Stimulated activated CD4-positive, alpha-beta T cell treated with anti-CD3 and anti-CD28 coated beads, Interleukin-12 subunit alpha, Interleukin-12 subunit beta, amount 100 ng/mL, for 24 hours (primary cell): ENCODE measurements at places on chromosomes 3 and 15.
A peak's percentile ranks its signal among the peaks of the same experiment; 100 is the strongest.

DNA sequence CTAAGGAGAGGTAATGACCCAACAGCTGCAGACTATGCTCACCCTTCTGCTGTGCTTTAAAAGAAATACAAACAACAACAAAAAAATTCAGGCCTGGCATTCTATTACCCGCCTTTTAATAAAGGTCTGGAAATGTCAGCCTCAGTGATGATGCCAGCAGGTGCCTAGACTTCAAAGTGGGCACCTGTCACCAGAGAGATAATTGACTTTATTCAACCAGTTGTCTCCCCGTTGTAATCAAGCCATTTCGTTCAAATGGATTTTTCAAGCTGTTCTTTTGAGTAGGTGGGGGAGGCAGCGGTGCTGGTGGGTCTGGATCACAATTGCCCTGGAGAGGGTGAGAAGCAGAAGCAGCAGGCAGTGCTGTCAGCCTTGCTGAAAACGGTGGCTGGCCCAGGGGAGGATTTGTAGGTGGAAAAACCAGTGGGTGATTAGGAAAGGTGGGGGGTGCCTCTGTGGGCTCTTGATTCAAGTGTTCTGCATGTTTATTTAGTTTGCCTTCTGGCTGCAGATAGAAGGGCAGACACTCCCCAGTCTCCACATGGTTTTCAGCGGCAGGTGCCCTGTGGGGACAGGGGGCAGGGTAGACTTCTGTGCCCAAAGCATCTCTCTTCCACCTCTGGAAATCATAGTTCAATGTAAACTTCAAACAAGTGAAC is 300.2 kb upstream of the SLCO3A1 start:
- no peak for DNase-seq

GRCh38 chr3:161423911-161424522 is 52.7 kb upstream of the SPTSSB start:
- DNase-seq = no peak

GRCh38 chr15:79017953-79018352 is 72.6 kb downstream of the RASGRF1 start:
- DNase-seq = no peak

DNA sequence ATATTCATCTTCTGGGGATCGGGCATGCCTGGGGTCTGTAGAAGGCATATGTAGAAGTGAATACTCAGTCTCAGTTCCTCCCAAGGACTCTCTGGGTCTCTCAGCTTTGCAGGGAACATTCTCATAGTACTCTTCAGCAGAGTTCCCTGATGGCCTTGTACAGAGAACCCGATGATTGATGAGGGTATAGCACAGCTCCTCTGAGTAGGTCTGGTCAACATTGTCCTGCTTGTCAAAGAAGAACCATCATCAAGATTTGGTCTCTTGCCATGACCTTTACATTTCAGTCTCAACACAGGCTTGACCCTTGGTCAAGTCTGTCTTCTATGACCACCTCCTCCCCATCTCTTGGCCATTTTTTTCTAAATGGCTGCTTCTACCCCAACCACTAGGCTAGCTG is 9.5 kb downstream of the GCSAM start:
- DNase-seq = no peak

GRCh38 chr3:28206479-28206878 is 34.9 kb upstream of the CMC1 start:
- DNase-seq = no peak

GRCh38 chr15:101808201-101808600 is 3.8 kb upstream of the OR4F15 start:
- no peak for DNase-seq

- no peak for DNase-seq
Observed at GRCh38 chr3:43001094-43001553, 22.0 kb downstream of the GASK1A start.

DNA sequence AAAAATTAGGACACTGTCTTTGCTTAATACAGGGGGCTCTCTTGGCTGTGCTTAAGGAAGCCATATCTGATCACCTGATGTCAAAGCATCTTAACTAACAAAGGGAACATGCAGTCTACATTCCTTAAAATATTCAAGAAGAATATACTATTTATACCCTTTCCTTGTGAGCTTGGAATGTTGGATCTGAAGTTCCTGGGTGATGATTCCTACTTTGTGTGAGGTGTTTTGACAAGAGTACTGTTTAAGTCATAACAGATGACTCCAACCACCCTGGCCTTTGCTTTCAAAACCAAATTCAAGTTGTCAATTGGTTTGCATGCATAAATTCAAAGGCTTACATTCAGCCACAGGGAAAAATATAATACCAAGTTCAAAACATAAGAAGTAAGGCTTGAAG is 862.7 kb upstream of the SEMA6D start:
- no peak for DNase-seq

DNA sequence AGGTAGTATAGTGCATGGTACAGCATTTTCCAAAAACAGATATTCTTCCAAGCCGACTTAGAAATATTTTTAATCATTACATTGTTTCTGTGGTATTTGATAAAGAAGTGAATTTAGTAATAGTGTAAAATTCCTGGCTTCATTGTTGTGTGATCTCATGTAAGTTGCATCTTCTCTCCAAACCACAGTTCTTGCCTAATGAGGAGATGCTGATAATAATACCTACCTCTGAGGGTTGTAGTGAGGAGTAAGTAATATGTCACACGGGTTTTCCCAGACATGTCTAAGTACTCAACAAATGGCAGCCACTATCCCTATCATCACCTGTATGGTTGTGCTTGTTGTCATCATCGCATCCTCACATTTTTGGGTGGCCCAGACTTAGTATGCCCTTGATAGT is 167.3 kb downstream of the SLCO3A1 start:
- DNase-seq = no peak

DNA sequence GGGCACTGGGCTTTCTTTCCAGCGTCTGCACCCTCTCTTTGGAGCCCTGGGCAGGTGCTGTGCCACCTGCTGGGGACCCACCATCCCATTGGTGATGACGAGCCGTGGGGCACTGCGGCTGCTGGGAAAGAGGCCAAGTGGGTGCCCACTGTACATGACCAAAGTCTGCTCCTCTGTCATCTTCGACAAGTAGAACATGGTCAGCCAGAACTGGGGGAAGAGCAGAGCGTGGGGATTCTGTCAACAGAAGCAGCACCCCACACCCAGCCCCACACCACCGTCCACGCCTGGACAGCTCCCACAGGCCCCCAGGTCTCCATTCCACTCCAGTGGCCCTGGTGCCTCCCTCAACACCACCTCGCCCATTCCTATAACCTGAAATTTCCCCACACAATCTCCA is 9.7 kb downstream of the UROC1 start:
- DNase-seq = no peak

GRCh38 chr3:112709911-112710310 is 69.0 kb upstream of the CCDC80 start:
- DNase-seq = no peak

DNA sequence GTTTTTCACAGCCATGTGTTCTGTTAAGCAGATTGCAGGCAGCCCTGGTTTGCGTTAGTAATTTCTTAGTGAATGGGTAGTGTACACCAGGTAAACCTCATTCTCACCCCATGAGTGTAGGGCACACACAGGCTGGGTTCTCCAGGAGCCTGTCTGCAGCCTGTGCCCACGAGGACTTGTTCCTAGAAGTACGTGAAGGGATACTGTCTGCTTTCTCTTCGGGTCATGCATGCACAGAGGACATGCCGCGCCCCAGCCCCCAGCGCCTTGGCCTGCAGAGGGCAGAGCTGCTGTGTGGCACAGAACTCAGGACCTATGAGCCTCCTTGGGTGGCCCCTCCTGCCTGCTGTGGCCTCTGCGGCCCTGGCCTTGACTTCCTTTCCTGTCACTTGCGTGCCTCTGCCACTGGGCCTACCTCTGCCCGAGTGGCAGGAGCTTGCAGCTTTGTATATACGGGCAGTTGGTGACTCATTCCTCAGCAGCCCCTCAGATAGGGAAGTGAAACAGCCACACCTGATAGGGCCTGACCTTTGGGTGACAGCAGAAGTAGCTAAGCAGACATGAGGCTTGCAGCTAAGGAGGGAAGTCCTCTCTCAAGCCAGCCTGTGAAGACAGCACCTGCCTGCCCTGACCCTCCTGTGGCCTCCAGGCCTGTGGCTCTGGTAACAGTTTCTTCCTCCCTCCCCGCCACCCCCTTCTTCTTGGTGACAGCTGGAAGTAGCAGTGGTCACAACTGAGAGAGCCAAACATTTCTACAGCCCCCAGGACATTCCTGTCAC is 19.5 kb downstream of the PPCDC start:
- DNase-seq = peak; percentile 28

DNA sequence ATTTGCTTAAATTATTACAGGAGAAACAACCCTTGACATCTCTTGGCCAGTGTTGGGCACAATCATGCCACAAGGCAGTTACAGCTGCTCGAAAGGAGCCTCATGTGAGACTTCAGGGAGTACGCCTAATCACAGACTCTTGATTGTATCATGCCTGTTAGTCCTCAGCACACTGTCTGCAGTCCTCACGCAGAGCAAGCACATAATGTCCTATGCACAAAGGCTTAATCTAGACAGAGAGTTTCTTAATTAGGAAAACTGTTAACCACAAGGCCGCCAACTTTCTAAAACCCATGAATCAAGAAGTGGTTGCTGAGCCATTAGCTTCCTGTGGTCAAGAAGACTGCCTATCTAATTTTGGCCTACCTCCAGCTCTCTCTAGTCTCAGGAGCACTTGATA is 172.0 kb downstream of the UNC13C start:
- no peak for DNase-seq
